ENCODE measurements at places on chromosomes 1 and 21. TPM values are rescaled to one million over a fixed set of nuclear protein-coding genes. Genes with fewer than 3 reads are reported as not detected.

- H3K27me3 ChIP-seq = no peaks in the 10 kb centered on the region
- H3K36me3 ChIP-seq = no peaks in the 10 kb centered on the region
- H3K4me1 ChIP-seq = peaks cover 2% of the 10 kb centered on the region
Observed at GRCh38 chr1:205128050-205128449, 6.3 kb upstream of the RBBP5 start.

Gene FCMR
- total RNA-seq = 13.4 TPM

DNA sequence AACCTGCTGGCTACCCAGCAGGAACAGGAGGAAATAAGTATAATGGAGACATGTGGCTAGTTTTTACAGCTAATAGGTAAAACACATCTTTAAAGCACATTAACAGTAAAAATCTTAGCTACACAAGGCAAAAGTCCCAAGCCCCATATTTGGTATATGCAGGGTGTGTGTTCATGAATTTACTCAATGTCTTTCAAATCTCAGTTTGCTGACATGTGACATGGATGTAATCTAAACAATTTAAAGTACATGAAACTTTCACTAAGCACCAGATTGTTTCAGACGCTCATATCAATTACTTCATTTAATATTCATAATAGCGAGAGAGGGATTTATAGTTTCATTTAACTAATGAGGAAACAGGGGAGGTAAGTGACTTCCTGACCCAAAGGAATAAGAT lies 3.9 kb downstream of the TACSTD2 start:
- no peak for DNase-seq
- no peaks in the 10 kb centered on the region for H3K36me3 ChIP-seq
- H3K4me3 ChIP-seq = no peak overlapping the region
- H3K4me1 ChIP-seq = peaks cover 9% of the 10 kb centered on the region
- no peak overlapping the region for H3K27ac ChIP-seq

Gene LAMTOR5
- 268 TPM for total RNA-seq

GRCh38 chr1:108877348-108878159 lies 769 bp downstream of the GPSM2 start:
- H3K4me3 ChIP-seq = peak overlapping the region; percentile 83
- no peaks in the 10 kb centered on the region for H3K36me3 ChIP-seq
- H3K27ac ChIP-seq = peak overlapping the region; percentile 83
- no peaks in the 10 kb centered on the region for H3K27me3 ChIP-seq
- DNase-seq = no peak

- H3K4me3 ChIP-seq = no peak overlapping the region
- no peaks in the 10 kb centered on the region for H3K27me3 ChIP-seq
- no peak overlapping the region for H3K27ac ChIP-seq
- no peaks in the 10 kb centered on the region for H3K36me3 ChIP-seq
Observed at GRCh38 chr1:31984419-31985347, 29.0 kb upstream of the KHDRBS1 start.

DNA sequence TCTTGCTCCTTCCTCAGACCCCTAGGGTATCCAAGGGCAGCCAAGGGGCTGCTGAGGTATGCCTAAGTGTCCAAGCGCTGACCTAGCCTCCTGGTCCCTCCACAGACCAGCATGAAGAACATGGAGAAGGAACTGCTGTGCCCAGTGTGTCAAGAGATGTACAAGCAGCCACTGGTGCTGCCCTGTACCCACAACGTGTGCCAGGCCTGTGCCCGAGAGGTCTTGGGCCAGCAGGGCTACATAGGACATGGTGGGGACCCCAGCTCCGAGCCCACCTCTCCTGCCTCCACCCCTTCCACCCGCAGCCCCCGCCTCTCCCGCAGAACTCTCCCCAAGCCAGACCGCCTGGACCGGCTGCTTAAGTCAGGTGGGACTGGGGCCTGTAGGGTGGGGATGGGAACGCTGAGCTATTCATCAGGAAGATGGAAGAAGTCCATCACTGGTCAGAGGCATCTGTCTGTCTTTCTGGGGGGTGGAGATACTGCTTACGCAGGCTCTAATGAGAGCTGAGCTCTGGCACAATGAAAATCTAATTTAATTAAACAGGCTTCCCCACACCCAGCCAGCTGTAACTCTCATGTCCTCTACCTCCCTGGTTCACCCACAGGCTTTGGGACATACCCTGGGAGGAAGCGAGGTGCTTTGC lies 1.8 kb downstream of the TRIM46 start:
- no peaks in the 10 kb centered on the region for H3K36me3 ChIP-seq
- no peak overlapping the region for H3K27ac ChIP-seq
- DNase-seq = no peak
- peaks cover 28% of the 10 kb centered on the region for H3K27me3 ChIP-seq
- peaks cover 17% of the 10 kb centered on the region for H3K4me1 ChIP-seq
- no peak overlapping the region for H3K4me3 ChIP-seq

DNA sequence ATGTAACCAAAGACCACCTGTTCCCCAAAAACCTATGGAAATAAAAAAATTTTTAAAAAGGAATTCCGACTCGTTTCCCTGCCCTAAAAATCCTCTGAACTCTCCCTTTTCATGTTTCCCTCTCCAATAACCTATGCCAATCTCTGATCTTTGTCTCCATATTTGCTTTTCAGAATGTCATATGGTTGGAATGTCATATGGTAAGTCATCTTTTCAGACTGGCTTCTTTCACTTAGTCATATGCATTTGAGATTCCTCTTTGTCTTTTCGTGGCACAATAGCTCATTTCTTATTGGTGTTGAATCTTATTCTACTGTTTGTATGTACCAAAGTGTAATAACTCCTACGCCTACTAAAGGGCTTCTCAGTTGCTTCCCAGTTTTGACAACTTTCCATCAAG lies 117.5 kb downstream of the BACH1 start:
- no peaks in the 10 kb centered on the region for H3K4me1 ChIP-seq
- H3K27me3 ChIP-seq = no peaks in the 10 kb centered on the region
- no peak for DNase-seq
- H3K4me3 ChIP-seq = no peak overlapping the region

Gene DENND2D
- total RNA-seq = 0.77 TPM

DNA sequence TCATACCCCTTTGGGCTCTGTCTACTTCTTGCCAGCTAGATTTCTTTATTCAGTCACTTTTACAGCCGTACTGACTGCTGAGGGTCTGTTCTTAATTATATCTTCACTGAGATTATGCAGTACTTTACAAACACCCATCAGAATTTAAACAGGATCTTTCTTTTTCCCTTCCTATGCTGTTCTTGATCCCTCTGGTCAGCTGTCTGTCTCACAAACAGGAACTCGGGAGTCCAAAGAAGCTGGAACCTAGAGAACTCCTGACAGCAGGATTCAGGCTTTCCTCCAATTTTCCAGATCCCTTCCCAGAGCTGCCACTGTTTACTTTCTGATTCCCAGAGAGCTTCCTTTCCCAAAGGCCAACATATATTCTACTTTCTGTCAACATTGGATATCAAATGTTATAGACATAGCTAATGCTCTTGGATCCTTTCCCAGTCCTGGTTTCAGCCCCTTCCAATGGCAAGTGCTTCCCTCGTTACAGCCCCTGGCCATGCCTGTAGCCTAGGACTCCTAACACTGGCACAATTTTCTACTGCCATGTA lies 59.5 kb downstream of the ATP2B4 start:
- no peak for DNase-seq
- H3K27ac ChIP-seq = peak overlapping the region; percentile 68
- H3K27me3 ChIP-seq = no peaks in the 10 kb centered on the region
- peaks cover 69% of the 10 kb centered on the region for H3K36me3 ChIP-seq
- peaks cover 76% of the 10 kb centered on the region for H3K4me1 ChIP-seq

- DNase-seq = no peak
- peaks cover 11% of the 10 kb centered on the region for H3K27me3 ChIP-seq
- H3K4me3 ChIP-seq = no peak overlapping the region
- H3K4me1 ChIP-seq = no peaks in the 10 kb centered on the region
Observed at GRCh38 chr21:42688226-42688840, 34.9 kb downstream of the PDE9A start.

- no peak overlapping the region for H3K27ac ChIP-seq
- peaks cover 14% of the 10 kb centered on the region for H3K4me1 ChIP-seq
- H3K27me3 ChIP-seq = no peaks in the 10 kb centered on the region
- H3K36me3 ChIP-seq = no peaks in the 10 kb centered on the region
- no peak for DNase-seq
Observed at GRCh38 chr1:234768569-234769283, 158.7 kb upstream of the IRF2BP2 start.

Gene ZFP69B
- 1.3 TPM for total RNA-seq

DNA sequence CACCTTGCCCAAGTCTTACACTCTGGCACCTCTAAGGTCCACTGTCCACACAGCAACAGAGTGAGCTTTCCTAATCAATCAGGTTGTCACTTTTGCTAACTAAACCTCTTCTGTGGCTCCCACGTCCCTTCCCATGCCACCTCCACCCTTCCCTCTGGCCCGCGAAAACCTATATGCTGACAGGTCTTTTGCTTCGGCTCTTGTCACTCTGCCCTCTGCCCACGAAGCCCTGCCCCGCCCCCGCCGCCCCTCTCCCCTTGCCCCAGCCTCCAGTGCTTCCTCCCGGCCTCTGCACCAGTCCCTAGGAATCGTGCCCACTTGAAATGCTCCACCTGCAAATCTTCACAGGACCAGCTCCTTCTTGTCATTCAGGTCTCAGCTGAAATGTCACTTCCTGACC lies 8.1 kb downstream of the TP53BP2 start:
- H3K4me1 ChIP-seq = peaks cover 83% of the 10 kb centered on the region
- H3K27me3 ChIP-seq = no peaks in the 10 kb centered on the region
- no peak overlapping the region for H3K4me3 ChIP-seq

- H3K36me3 ChIP-seq = no peaks in the 10 kb centered on the region
- H3K27me3 ChIP-seq = peaks cover 27% of the 10 kb centered on the region
- H3K27ac ChIP-seq = peak overlapping the region; percentile 69
- no peak overlapping the region for H3K4me3 ChIP-seq
- DNase-seq = peak; percentile 71
Observed at GRCh38 chr1:32881871-32882850, 4.1 kb upstream of the HPCA start.

GRCh38 chr1:196543833-196544232 lies 64.4 kb downstream of the KCNT2 start:
- DNase-seq = no peak
- no peak overlapping the region for H3K27ac ChIP-seq
- H3K4me1 ChIP-seq = no peaks in the 10 kb centered on the region
- no peaks in the 10 kb centered on the region for H3K27me3 ChIP-seq

DNA sequence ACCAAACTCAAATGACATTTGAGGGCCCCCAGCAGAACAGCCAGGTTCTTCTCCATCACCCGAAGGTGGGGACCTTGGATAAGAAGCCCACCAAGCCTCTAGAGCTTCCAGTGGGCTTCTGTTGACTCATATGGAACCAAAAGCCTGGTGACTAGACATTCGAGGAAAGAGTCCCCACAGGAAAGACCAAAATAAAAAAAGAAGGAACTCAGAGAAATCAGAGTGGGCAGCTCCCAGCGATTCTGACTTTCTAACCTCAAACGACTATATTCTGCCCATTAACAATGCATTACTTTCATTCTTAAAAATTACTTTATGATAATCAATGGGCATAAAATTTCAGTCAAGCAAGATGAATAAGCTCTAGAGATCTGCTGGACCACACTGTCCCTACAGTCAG lies 9.6 kb upstream of the CHIT1 start:
- DNase-seq = no peak
- no peak overlapping the region for H3K4me3 ChIP-seq
- H3K36me3 ChIP-seq = no peaks in the 10 kb centered on the region
- H3K4me1 ChIP-seq = no peaks in the 10 kb centered on the region
- no peak overlapping the region for H3K27ac ChIP-seq

Gene MAP10
- total RNA-seq = 3.6 TPM

- no peaks in the 10 kb centered on the region for H3K4me1 ChIP-seq
- H3K27me3 ChIP-seq = no peaks in the 10 kb centered on the region
- H3K27ac ChIP-seq = no peak overlapping the region
Observed at GRCh38 chr1:20375563-20375962, 84.9 kb downstream of the VWA5B1 start.

Gene CR1
- 2.1 TPM for total RNA-seq

Gene FAM151A
- 1.9 TPM for total RNA-seq

DNA sequence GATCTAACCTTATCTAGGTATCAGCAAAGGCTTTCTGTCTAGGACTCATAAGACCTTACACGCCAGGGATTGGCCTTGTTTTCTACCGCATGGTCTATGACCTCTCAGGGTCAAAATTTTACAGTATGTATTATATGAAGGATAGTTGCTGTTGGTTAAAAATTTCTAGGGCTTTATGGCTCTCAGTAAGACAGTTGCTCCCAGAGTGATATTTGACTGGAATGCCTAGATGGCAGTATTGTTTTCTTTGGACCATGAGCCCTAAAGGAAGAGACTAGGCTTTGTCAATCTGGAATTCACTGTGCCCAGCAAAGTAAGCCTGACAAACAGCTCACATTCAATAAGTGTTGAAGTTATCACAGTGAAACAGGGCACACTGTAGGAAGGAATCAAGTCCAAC lies 37.6 kb downstream of the C1orf87 start:
- H3K36me3 ChIP-seq = no peaks in the 10 kb centered on the region
- H3K27ac ChIP-seq = no peak overlapping the region
- H3K4me3 ChIP-seq = no peak overlapping the region
- no peaks in the 10 kb centered on the region for H3K4me1 ChIP-seq
- H3K27me3 ChIP-seq = no peaks in the 10 kb centered on the region
- no peak for DNase-seq

DNA sequence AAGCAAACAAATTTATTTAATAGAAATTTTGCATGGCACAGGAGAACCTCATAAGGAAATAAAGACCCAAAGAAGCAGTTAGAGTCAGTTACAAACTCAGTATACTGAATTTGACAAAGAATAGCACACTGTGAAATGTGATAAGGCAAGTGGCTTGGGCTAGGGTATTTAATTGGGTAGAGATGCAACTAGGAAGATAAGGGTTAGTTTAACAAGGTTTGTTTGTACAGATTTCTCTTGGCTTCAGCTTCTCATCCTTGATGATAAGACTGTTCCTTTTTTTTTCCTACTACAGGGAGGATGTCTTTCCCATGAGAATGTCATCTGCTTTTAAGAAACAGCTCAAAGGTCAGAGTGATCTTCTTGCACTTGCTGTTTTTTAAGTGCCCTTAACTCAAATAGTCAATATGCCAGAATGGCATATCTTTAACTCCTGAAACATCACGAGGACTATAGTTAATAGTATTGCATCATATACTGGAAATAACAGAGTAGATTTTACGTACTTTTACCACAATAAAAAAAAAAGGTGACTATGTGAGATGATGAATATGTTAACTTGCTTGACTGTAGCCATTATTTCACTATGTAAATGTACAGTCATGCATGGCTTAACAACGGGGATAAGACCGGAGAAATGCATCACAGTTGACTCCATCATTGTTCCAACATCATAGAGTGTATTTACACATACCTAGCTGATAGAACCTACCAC lies 9.2 kb upstream of the TRAF3IP3 start:
- H3K4me3 ChIP-seq = no peak overlapping the region
- no peak overlapping the region for H3K27ac ChIP-seq
- no peaks in the 10 kb centered on the region for H3K36me3 ChIP-seq
- no peaks in the 10 kb centered on the region for H3K27me3 ChIP-seq
- peaks cover 43% of the 10 kb centered on the region for H3K4me1 ChIP-seq
- DNase-seq = no peak

All from heart right ventricle (tissue), 16 donors.